Hematopoietic multipotent progenitor cell treated with erythropoietin and hydrocortisone succinate and interleukin-3 and kit ligand, for 17 days (in vitro differentiated cells): ENCODE measurements at places on chromosomes 5 and 9.

GRCh38 chr5:109161914-109162683 lies 247.7 kb downstream of the PJA2 start:
- no peak for DNase-seq

DNA sequence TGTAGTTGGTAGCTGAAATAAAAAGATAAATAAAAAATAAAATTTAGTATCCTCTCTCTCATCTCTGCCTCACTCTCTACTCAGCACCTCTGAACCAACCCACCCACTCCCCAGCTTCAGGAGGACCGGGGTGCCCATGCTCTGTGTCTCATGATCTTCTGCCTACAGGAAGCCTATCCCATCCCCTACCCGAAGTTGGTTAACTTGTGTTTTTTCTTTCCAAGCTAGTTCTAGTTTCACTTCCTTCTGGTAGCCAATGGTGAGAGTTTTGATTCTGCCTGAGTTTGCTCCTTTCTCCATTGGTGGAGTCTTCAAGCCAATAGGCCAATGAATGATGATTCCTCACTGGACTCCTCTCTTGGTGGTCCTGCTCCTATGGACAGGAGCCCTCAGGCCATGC lies 32.1 kb downstream of the SNX24 start:
- DNase-seq, result no peak

- DNase-seq, result no peak
Observed at GRCh38 chr9:663541-663940, 178.0 kb upstream of the DMRT1 start.

DNA sequence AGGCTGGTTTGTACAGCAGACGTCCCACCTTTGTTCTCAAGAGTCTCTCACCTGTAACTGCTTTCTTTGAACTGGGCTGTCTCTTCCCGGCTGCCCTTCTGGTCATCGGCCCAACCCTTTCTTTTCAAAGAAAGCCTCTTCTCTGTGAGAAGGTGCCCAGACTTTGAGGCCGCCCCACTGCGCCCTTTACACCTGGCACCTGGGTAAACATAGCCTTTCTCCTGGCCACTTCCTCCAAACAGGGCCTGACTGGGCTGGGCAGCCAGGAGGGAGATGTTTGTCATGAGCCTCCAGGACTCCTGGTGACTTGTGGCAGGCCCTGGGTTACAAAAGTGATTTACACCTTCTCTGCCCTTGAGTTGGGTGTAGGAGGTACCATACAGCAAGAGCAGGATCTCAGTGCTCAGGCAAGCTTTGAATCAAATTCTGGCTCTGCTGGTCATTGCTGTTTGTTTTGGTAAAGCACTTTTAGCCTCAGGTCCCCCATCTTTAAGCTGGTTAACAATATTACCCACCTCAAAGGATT lies 127.2 kb upstream of the CXCL14 start:
- DNase-seq, result no peak

- peak; percentile 52 for DNase-seq
Observed at GRCh38 chr5:173866858-173867679, 21.1 kb upstream of the CPEB4 start.

DNA sequence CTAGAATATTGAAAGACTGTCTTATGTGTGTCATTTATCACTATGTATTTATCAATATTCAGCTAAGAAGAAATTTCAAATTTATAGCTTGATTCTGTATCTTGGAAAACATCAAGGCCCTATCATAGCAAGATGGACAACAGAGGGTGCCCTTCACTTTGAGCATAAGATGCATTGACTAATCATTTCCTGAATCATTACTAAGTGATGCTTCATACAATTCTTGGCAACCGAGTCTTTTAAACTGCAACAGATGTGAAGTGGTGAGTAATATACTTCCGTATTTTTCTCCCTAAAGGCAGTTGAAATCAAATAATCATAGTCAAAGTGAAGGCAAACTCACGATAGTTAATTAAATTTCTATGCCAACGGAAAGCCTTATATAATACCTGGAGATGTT lies 318.6 kb upstream of the RGMB start:
- DNase-seq, result no peak

- no peak for DNase-seq
Observed at GRCh38 chr9:92480291-92480771, 2.0 kb downstream of the ASPN start.

- no peak for DNase-seq
Observed at GRCh38 chr5:112062181-112062580, 305.2 kb upstream of the NREP start.

GRCh38 chr5:6873359-6873758 lies 160.1 kb downstream of the TENT4A start:
- no peak for DNase-seq

- no peak for DNase-seq
Observed at GRCh38 chr9:111668026-111668573, 6.7 kb downstream of the GNG10 start.

GRCh38 chr5:154546719-154547118 lies 68.7 kb upstream of the HAND1 start:
- no peak for DNase-seq

DNA sequence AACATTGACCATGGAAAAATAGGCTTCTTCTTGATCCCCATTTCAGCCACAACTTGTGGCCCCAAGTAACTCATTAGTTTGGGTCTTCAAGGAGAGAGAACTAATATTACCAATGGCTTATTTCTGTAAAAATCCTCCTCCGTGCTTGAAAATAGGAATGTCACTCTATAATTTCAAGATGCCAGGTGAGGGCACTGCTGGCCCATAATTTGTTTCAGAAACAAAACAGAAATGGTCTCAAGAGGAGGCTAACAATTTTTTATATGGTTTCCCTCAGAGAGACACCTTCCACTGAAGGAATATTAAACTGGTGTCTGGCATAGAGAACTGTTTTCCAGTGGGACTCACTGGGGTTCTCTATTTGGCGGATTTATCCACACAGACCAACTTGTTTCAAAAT lies 437.0 kb upstream of the TRPC7 start:
- DNase-seq, result no peak

DNA sequence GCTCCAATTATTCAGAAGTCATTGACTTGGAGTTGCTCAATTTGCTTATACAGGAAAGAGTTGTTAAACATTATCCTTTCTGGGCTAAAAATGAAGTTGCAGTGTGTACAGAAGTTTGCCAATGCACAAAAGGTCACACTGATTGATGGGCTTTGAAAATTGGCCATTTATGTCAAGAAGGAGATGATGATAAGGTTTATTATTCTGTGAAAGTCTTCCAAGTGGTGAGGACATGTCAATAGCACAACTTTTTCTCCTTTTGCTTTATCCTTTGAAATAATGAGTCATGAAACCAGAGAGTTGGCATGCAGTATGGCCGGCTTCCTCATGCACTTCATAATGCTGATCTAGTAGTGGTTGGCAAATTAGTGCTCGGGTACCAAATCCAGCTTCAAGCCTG lies 848.5 kb upstream of the WWC1 start:
- no peak for DNase-seq

GRCh38 chr5:97453263-97453662 lies 270.2 kb upstream of the RIOK2 start:
- no peak for DNase-seq

DNA sequence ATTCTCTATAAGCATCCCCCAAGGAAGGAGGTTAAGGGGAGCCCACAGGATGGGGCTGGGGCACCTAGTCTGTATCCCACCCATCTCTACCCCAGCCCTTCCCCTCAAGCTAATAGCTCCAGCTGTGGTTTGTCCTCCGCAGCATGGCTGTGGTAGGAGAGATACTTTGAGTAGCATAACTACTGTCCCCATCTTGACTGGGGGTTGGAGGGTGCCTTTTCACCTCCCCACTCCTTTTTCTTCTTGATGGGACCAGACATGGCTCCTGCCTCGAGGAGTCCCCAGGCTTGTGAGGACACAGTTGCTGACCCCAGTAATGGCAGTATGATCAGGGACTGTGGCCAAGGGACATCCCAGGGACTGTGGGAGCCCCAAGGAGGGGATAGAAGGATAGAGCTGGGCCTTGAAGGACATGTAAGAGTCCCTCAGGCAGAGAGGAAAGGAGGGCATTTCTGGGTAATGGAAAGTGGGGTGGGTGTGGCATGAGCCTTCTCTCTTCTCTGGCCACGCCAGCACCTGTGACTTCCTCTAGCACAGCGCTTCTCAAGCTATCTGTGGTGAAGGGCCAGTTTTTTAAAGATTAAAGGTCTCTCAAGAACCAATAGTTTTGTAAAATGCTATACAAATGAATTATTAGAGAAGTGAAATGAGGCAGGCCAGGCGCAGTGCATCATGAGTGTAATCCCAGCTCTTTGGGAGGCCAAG lies 14.0 kb downstream of the OLFML2A start:
- DNase-seq, result no peak

DNA sequence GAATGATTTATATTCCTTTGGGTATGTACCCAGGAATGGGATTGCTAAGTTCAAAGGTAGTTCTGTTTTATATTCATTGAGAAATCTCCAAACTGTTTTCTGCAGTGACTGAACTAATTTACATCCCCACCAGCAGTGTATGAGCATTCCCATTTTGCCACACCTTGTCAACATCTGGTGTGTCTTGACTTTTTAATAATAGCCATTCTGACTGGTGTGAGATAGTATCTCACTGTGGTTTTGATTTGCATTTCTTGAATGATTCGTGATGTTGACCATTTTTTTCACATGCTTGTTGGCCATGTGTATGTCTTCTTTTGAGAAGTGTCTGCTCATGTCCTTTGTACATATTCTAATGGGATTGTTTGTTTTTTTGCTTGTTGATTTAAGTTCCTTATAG lies 421.5 kb downstream of the KIAA0825 start:
- DNase-seq, result no peak

DNA sequence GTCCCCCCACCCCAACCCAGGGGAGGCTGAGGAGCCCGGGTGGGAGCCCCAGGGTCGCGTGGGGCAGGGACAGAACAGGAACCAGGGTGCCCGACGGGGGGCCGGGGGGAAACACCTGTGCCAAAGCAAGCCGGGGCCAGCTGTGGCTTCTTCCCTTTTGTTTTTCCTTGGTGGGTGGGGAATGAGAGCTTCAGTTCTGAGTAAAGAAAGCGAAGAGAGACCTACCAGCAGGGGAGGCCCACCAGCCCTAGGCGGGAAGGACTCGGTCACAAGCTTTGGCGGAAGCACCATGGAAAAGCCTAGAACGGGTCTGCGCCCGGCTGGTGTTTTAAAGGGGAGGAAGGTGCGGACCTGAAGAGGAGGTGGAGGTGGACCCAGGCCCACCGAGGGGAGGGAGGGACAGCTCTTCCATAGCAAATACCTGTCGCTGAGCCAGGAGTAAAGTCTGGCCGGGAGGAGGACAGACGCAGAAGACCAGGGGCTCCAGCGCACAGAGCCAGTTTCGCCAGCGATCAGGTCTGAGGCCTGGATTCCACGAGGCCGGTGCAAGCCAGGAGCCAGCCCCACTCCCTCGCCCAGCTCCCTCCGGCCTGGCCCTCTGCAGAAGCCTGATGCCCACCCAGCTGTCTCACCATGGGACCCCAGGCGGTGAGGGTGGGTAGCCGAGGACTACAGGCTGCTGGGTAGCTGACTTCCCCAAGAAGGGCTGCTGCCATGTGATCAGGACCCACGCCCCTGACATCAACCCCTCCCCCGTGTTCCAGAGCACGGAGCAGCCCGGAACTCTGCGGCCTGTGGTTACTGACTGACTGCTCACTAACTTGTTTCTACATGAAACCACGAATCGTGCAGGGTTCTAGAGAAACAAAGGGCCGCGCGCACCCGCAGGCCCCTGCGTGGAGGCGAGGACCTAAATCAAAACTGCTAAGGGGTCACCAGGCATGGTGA lies 849 bp upstream of the MGAT1 start:
- peak; percentile 37 for DNase-seq

- DNase-seq, result no peak
Observed at GRCh38 chr9:126144196-126144595, 182.4 kb upstream of the MVB12B start.

- no peak for DNase-seq
Observed at GRCh38 chr5:149125386-149125891, 15.9 kb upstream of the ABLIM3 start.

DNA sequence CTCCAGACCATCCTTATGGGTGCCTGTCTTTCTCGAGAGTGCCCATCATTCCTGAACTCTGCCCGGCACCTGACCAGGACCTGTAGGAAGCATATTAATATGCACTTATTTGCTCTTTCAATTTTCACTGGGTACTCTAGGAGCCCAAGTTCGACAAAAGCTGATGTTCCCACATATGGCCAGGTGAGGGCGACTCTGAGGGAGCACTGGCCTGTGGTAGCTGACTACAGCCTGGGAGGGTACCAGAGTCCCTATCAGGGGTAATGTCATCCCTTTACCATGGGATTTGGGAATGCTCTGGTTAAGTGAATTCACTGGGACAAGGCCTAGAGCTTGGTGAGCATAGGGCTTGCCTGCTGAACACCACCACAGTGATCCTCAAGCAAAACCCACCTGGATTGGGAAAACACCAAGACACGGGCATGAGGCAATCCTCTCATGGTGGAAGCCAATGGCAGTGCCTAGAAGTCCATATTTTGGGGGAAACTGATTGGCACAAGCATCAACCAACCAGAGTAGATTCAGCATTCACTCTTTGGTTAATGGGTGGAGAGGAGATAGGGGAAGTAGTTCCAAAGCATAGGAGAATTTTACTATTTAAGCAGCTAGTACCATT lies 112.2 kb downstream of the MTX3 start:
- peak; percentile 10 for DNase-seq

GRCh38 chr5:33968211-33969005 lies 16.1 kb downstream of the SLC45A2 start:
- no peak for DNase-seq

- DNase-seq, result no peak
Observed at GRCh38 chr9:125106285-125106893, 36.9 kb downstream of the SCAI start.

DNA sequence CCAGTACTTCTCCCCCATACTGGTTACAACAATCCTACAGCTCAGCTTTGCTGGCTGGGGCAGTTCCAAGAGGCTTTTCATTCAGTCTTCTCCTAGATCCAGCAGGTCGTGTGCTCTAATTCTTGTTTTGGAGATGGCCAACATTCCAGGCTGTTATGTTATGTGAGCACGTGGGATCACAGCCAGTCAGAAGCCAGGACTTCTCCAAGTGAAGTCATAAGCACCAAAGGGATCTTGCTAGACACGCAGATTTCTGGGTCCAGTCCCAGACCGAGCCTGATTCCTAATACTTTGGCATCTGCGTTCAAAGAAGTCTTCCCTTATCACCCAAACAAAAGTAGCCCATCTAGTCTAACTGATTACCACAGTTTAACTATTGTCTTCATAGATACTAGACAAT lies 1.4 kb upstream of the LARP1 start:
- no peak for DNase-seq

- DNase-seq, result no peak
Observed at GRCh38 chr5:17090839-17091238, 126.6 kb upstream of the BASP1 start.

DNA sequence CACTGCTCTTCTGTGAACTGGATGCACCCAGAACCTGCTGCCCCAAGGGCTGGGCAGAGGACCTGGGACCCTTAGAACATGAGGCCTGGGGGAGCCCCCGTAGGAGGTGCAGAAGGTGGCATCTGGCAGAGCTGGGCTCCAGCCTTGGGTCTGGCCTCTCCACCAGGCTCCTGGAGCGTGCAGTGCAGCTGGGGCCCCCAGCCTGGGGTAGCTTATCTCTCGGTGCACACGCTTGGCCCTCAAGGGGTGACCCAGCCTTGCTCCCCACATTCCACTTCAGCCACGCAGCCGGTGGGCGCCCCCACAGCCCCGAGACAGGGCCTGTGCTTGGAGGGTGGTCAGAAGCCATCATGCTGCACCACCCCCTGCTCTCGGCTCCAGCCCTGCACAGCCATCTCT lies 5.6 kb upstream of the NR5A1 start:
- no peak for DNase-seq
